G401 (cell line): ENCODE measurements at places on chromosomes 7 and 10.
A peak's percentile ranks its signal among the peaks of the same experiment; 100 is the strongest.

GRCh38 chr7:73830681-73831583 is at the start of gene CLDN4:
Gene CLDN4, plus strand, starts transcription at chr7:73830996. Its CDS starts 206 bp downstream, at chr7:73831202.
- DNase-seq, result no peak

GRCh38 chr10:24463611-24464426 is 254.9 kb downstream of the KIAA1217 start:
- no peak for DNase-seq

DNA sequence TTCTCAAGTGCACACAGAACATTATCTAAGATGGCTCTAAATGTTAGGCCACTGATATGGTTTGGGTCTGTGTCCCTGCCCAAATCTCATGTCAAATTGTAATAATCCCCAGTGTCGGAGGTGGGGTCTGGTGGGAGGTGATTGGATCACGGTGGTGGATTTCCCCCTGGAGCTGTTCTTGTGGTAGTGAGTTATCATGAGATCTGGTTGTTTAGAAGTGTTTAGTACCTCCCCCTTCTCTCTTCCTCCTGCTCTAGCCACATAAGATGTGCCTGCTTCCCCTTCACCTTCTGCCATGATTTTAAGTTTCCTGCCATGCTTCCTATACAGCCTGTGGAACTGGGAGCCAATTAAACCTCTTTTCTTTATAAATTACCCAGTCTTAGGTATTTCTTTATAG is 11.2 kb upstream of the GSTK1 start:
- no peak for DNase-seq

DNA sequence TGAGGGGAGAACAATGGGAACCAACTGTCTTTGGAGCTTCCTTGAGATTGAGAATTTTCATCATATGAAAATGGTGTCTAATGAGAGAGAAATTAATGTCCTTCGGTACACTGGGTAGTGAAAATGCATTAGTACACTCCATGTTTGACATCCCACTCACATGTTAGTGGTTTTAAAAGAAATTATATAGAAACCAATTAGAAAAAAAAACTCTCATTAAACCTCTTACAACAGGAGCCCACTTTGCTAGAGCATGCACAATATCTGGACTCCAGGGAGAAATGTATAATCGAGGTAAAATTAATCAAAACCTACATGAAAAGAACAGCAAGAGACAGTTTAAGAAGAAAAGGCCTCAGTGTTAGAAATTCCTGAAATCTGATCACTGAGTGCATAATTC is 79.2 kb upstream of the KCNIP2 start:
- no peak for DNase-seq

GRCh38 chr10:21754410-21755011 is 220.5 kb downstream of the MLLT10 start:
- DNase-seq, result no peak

DNA sequence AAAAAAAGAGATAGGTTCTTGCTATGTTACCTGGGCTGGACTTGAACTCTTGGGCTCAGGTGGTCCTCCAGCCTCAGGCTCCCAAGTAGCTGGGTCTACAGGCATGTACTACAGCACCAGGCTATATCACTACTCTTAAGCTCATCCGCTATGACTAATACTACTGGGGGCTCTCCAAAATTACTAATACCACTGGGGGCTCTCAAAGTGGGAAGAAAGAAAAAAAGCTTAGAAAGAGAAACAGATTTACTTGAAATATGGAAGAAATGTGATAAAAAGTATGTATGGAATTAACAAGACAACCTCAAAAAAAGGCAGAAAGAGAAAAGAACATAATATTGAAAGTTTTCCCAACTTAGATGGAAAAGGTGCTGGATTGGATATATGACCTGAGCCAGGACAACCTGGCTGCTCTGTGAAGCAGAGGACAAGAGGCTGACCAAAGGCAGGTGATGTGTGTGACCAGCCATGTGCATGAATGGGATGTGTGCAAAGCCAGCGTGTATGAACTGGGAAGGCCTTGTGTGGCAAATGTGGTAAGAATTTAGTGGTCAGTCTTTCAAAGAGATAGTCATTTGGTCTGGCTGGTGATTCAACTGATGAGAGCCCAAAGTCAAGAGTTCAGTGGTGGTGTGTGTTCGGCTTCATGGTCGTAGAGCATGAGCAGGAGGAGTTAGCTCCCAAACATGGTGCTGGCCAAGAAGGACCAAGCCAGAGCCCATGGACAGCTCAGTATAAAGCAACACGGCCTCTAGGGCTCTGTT is 232.4 kb upstream of the KLF14 start:
- DNase-seq, result no peak

DNA sequence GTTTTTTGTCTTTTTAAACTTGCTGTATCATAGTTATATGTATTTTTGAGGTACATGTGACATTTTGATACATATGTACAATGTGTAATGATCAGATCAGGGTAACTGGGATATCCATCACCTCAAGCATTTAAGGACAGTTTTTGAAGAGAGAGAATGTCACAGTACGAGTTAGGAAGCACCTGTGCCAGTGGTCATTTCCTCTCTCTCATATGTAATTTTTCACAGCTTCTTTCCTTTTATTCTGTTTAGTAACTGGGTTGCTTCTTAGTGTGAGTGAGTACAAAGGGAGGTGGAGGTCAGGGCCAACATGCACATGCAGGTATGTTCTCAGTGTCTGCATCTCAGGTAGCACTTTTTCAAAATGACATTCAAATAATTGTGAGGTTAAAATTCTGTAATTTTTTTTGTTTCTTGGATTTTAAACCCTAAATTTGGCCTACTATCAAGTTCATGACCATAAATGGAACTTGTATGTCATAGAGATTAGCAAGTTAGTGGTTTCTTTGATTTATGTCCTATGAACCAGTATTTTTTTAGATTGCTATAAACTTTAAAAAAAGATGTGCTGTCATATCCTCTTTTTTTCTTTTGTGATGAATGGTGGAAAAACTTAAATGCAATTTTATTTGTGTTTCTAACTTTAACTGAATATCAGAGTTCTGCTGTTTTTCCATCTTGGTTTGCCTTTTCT is 42.7 kb downstream of the SNX10 start:
- DNase-seq, result no peak

- no peak for DNase-seq
Observed at GRCh38 chr7:106134241-106134640, 22.1 kb upstream of the SYPL1 start.

GRCh38 chr7:33640741-33641140 is 264.6 kb upstream of the BMPER start:
- no peak for DNase-seq

DNA sequence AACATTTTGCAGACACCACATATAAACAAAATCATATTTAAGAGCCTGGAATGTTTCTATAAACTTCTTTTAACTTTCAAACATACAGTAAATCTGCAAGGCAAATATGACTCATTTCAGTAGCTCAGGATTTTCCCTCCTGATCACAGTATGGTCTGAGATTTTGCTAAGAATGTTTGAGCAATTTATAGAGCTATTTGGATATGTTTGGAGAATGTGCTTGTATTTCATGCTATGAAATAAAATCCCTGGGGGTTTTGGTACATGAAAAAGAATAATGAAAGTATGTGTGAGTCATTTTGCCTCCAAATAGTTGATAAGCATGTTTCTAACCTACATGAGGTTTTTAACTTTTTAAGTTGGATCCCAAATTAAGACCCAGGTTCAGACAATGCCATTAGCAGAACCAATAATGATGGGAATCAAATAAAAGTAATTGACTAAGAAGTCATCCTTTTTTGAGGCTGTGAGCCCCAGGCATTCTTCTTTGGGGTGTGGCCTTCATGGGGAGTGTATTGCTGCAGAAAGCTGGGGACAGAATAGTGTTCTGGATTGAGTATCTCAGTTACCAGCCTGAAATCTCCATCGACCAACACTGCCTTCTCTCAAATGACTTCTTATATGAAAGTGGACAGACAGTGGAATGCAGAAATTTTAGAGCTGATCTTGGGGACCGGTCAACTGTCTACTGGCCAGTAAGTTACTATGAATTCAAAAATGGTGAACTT is 66.1 kb upstream of the AGBL3 start:
- DNase-seq, result no peak

- DNase-seq, result peak; percentile 3
Observed at GRCh38 chr7:138663725-138664710, 37.1 kb downstream of the SVOPL start.

DNA sequence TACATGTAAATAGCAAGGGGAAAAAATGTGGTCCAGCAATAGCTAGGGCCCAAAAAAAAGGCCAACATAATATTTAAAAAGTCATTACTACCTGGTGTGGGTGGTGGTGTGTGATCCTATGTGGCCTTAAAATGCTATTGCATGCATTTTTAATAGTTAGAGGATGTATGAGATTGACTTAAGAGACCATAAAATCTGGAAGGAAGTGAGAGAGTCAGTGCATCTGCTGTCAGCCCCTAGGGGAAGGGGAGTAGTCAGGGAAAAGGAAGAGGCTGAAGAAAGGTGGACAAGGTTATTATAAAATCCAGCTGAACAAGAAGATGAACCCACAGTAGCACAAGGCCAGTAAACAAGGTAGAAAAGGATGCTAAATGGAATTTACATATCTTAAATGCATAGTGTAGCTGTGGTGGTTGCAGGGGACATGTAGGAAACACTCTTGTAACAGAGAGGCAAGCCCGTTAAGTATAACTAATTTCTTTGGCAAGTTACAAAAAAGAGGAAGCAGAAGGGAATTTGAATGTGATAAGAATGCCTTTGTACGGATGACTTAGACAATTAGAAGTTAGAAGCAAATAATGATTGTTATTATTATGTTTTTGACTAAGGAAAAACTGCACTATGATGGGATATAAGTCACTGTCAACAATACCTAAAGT is 11.9 kb upstream of the NDUFA5 start:
- DNase-seq, result no peak

DNA sequence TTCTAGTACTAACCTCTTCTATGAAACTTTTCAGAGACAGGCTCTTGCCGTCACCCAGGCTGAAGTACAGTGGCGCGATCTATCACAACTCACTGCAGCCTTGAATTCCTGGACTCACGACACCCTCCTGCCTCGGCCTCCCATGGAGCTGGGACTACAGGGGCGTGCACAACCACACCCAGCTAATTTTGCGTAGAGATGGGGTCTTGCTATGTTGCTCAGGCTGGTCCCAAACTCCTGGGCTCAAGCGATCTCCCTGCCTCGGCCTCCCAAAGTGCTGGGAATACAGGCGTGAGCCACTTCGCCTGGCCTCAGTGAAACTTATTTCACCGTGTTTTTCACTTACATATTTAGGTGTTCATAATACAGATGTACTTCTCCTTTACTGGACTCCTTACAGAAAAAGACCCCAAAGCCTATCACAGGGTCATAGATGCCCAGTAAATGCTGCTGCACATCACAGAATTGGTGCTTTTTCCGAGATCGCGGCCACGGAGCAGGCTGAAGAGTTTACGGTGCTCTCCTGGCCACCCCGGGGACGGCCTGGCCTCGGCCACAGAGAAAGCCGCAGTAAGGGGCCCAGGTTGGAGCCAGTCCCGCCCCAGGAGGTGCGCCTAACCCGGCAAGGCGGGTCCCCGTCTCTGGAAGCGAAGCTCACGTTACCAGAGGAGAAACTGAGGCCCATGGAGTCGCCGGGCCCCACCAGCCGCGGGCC is 595 bp downstream of the TBL2 start:
- DNase-seq, result no peak

GRCh38 chr7:41544241-41544640 is 158.6 kb downstream of the INHBA start:
- DNase-seq, result no peak

GRCh38 chr10:75801121-75801520 is 369.7 kb downstream of the LRMDA start:
- no peak for DNase-seq

DNA sequence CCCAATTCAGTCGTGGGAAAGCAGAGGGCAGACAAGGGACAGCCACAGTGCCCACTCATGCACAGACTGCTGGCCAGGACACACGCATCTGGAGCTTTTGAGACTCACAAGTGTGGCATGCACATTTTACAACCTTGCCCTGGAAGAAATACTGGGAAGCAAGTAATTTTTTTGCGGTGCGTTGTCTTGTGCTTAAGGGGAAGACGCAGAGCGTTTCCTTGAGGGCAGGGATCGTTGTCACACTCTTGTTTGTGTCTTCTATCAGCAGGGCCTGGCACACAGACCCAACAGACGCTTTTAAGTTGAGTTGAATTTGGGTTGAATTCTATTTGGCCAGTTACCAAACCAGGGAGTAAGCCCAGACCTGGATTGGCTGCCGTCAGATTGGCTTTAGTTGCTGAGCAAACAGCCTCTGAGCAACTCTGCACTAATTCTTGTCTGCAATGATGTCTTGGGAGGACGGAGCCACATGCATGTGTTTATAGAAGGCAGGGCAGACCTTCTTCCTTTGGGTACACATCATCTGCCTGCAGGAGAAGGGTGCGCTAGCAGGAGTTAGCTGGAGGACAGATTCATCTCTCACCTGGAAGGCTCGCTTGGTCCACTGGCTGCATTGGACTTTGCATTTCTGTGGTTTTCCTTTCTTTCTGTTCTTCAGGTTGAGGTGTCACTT is 38.4 kb downstream of the IL2RA start:
- DNase-seq, result no peak

DNA sequence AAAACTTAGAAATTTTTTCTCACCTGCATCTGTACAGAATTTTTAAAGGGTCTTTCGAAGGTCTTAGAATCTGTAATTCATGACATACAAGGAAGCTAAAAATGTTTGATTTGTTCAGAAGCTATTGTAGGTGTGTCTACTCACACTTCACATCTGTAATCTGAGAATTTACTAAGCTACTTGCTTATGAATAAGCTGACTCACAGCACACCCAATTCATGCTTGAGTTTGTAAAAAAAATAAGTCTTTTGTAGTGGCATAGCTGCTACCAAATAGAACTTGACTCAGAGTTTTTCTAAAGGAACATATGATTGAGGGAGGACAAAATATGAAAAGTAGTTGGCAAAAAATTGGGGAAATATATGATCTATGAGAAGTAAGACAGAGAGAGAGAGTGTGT is 12.7 kb upstream of the AGR2 start:
- no peak for DNase-seq

GRCh38 chr10:54620352-54620751 is 180.7 kb downstream of the PCDH15 start:
- DNase-seq, result no peak

GRCh38 chr10:55746002-55746401 is 615.1 kb downstream of the ZWINT start:
- DNase-seq, result no peak
